ENCODE measurements at places on chromosomes 5 and 9.
A peak's percentile ranks its signal among the peaks of the same experiment; 100 is the strongest.

- no peak for DNase-seq
These were observed 83.1 kb downstream of the DPYSL3 start for GRCh38 chr5:147426640-147427327.

GRCh38 chr9:70020217-70020616 lies 23.4 kb upstream of the MAMDC2 start:
- DNase-seq = no peak

GRCh38 chr9:99820685-99821395 lies 845 bp upstream of the NR4A3 start:
- peak; percentile 39 for DNase-seq

DNA sequence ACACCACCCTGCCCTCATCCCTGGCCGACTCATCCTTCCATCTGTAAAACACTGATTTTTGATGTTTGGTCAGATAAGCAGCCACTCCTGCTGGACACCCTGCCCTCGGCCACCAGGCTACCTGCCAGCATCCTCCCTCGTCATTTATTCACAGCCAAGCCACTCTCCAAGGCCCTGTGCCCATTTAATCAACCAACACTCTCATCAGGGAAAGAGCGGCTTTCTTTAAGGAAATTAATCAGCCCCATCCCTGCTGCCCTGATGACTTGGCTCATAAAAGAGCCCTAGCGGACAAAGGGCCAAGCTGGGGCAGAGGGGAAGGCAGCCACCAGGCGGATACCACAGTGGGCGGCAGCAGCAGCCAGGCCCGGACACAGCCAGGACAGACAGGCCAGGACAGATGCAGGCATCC lies 52.4 kb downstream of the GOLM1 start:
- DNase-seq = no peak

DNA sequence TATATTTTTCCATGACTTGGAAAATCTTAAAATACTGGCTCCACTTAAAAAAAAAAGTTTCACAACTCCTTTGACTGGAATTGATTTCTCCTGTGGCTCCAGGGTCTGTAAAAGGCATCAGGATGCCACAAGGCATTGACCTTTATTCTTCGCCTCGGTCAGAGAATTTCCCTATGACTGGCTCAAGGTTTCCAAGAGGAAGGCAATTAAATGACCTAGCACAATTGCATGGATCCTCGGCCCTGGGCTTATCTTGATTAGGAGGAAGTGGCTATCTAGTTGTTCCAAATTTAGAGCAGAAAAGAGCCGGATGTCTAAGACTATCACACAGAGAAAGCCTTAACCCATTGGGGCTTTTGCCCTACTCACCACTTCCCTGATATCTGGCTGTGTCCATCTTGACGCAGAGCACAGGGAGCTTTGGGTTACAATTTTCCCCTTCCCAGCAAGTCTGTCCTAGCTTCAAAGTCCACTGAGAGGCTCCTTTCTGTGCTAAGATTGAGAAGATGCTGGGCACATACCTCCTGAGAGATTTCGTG lies 56.9 kb upstream of the COL15A1 start:
- DNase-seq = no peak

DNA sequence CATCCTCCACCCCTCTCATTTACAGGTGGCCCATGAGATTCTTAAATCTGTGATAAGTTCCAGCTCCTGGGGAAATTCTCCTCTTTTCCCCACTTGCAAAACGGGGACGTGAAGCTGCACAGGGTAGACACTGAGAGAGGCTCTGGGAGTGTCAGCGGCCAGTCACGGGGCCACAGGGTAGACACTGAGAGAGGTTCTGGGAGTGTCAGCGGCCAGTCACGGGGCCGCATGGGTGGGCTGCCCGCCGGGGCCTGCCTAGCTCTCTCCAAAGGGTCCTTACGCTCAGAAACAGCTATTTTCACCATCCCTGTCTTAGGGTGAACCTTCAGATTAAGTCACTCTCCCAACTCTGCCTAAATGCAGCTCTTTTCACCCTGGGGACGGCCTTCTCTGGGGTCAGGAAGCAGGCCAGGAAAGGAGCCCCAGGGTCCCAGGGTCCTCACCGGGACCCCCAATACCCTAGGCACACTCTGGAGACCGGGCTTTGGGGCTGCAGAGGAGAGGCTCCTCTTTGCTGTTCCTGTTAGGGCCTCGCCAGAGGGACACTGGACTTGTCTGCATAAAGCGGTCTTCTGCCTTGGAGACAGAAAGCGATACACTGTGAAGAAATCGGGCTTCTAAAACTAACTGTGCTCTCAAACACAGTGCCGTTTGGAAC lies 1.5 kb downstream of the FAM78A start:
- DNase-seq = no peak

GRCh38 chr9:14356351-14357265 lies 42.7 kb upstream of the NFIB start:
- no peak for DNase-seq

- no peak for DNase-seq
These were observed 1.3 kb downstream of the DMRT1 start for GRCh38 chr9:842635-843426.

- DNase-seq = no peak
These were observed 20.9 kb downstream of the NCS1 start for GRCh38 chr9:130193103-130193502.

GRCh38 chr9:3471883-3472282 lies 53.9 kb downstream of the RFX3 start:
- DNase-seq = no peak

DNA sequence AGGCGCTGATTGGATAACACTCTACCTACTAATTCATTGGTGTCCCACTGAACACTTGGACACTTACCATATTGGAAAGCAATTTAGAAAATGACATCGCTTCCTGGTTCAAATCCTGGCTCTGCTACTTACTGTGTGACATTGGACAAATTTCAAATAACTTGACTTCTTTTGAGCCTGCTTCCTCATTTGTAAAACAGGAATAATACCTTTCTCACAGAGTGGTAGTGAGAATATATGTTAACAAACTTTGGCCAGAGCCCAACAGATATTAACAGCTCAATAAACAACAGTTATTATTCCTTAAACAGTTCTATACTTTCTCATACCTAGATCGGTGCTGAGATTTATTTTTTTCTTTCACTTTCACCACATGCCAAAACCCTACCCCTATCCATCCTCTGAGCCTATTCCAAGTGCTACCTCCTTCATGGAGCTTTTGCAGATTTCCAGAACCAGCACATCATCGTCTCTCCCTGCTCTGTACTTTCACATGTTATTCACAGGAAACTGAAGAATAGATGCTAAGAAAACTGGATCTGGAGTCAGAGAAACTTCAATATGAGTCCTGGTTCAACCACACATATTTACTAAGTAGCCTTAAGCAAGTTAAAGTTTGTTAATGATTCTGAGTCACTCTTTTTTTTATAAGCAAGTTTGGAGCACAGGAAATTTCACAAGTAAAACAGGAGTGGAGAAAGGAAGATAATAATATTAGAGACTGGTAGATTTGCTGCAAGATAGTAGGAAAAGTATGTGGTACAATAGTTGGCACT lies 92.3 kb downstream of the STRBP start:
- no peak for DNase-seq

GRCh38 chr5:73883646-73884045 lies 257.6 kb downstream of the ARHGEF28 start:
- no peak for DNase-seq

GRCh38 chr5:154086641-154087040 lies 47.9 kb downstream of the MFAP3 start:
- no peak for DNase-seq

GRCh38 chr9:127786773-127787104 lies 905 bp downstream of the CDK9 start:
- DNase-seq = peak; percentile 37

- DNase-seq = peak; percentile 14
These were observed 34.5 kb upstream of the MED27 start for GRCh38 chr9:132114102-132114707.

GRCh38 chr5:174549254-174549653 lies 175.1 kb upstream of the MSX2 start:
- DNase-seq = no peak

GRCh38 chr5:77230727-77231470 lies 20.4 kb downstream of the PDE8B start:
- peak; percentile 8 for DNase-seq

DNA sequence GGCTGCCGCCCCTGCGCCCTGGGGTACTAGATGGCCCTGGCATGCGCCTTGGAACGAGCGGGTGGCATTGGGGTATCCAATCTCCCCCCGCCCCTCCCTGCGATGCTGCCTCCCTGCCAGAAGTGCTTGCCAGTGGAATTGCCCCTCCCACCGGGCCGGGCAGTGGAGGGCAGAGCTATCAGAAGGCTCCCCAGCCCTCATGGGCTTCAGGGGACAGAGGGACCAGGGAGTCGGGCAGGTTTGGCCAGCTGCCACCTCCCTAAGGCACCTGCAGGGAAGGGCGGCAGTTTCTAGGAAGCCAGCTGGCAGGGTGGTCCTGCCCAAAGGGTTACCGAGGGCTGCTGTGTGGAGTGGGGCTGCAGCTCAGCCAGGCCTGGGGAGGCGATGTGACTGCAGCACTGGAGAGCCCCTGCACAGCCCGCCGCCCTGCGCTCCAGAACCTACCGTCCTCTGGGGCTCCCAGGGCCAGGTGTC lies 52.8 kb upstream of the EGFL7 start:
- DNase-seq = no peak

DNA sequence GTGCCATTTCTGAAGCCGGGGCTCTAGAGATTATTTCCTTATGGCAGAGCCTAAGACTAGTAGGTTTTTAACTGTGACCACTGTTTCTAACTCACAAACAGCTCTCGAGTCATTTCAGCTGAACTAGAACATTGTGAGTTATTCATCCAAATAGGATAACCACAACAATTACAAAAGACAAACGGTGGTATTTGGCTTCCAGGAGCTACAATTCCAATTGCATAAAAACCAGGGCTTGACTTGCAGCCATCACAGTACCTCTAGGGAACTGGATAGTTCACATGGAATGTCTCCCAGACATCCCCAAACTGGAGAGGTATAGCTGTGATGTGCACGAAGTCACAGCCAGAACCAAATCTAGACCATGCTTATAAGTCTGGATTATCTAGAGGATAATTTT lies 224.8 kb downstream of the FAM114A2 start:
- no peak for DNase-seq

DNA sequence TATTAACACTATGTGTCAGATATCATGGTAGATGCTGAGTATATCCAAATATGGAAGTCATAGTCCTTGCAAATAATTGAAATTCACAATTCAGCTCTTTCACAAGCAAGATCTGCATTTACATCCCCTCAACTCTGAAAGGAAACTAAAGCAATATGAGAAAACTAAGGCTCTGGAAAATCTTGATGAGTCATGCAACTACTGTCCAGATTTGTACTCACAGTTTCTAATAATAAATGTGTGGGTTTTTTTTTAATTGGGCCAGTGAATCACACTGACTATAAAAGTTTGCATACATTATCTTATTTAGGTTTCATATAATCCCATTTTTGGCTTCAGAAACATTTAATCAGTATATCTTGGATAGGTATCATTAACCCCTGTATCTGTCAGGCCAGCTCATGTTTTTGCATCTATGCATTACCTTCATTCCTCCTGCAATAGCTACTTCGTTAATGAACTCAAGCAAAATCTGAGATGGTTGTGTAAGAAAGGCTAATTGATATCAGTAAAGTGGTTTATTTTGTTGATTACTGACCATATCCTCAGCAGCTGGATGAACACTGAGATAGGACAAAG lies 58.7 kb upstream of the PRR16 start:
- no peak for DNase-seq

DNA sequence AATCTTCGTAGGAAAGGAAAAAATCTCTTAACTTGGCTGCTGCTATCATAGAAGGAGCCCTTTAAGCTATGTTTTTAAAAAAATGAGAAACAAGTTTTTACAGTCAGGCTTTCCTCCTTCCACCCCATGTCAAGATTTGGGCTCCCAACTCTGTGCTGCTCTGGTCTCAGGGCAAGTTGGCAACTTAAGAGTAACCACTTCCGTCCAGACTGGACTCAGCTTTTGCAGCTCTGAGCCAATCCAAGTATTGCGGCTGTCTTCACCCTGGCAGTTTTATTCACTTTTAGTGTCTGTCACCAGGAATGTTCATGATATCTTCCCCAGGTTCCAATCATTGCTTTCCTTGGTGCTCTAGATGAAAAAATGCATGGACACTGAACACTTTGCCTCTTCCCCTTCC lies 115.9 kb upstream of the GAS1 start:
- DNase-seq = no peak

- peak; percentile 29 for DNase-seq
These were observed 1610.1 kb upstream of the ACO1 start for GRCh38 chr9:30774326-30774725.

- DNase-seq = peak; percentile 83
These were observed 100.4 kb downstream of the TTLL11 start for GRCh38 chr9:121992571-121993212.

- no peak for DNase-seq
These were observed 17.5 kb downstream of the CYFIP2 start for GRCh38 chr5:157283434-157283833.

GRCh38 chr5:146671561-146672295 lies 155.7 kb upstream of the GPR151 start:
- no peak for DNase-seq

DNA sequence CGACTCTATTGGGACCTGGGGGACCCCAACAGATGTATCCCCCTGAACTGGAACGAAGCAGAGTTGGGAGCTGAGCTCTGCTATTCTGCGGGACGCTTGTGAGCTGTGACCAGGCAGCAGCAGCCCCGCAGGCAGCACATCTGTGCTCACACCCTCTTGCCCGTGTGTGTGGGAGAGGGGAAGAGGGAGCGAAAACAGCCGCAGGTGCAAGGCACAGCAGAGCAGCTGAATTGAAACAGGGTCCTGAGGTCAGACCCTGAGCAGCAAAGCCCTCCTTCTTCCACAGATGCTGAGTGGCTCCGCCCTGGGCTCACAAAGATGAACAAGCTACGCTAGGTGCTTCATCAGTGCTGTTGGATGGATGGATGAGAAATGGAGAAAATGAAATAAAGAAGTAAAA lies 198.7 kb downstream of the HSPA4 start:
- no peak for DNase-seq

DNA sequence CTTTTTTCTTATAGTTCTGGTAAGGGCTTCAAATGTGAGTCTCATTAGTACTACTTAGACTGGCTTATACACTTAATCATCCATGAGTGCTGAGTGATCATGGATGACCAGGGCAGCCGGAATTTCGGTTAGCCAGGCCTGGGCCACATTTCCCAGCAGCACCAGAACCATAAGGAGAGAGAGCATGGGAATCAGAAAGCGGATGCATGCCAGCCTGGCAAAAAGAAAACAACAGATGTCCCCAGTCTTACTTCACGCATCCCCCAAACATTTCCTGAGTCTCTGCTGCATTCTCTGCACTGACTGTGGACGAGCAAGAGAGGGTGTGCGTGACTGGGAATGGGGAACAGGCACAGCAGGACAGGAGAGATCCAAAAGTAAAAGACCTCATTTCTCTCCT lies 371.1 kb upstream of the ZNF608 start:
- DNase-seq = no peak

GRCh38 chr5:40475561-40475960 lies 204.2 kb upstream of the PTGER4 start:
- no peak for DNase-seq

Measured in HT-29 (cell line).